Activated effector memory CD4-positive, alpha-beta T cell treated with anti-CD3 and anti-CD28 coated beads, Interleukin-2, amount 50 U/mL, for 16 hours (primary cell): ENCODE measurements at places on chromosomes 3 and 15.
A peak's percentile ranks its signal among the peaks of the same experiment; 100 is the strongest.

DNA sequence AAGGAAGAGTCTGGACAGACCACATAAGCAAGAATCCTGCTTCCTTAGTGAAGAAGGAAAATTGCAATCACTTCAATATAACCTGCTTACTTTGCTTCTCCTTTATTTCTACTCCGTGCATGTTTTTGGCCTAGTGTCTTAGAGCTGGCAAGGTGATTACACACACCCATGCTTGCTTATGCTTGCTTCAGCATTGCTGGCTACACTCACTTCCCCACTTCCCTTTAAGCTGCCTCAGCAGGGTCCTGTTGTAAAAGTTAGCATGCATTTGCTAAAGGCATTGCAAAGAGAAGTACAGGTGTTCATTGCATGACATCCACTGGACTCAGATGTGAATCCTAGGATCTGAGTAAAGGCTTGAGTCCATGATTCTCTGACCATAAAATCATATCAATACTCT lies 47.5 kb upstream of the STT3B start:
- DNase-seq: no peak

DNA sequence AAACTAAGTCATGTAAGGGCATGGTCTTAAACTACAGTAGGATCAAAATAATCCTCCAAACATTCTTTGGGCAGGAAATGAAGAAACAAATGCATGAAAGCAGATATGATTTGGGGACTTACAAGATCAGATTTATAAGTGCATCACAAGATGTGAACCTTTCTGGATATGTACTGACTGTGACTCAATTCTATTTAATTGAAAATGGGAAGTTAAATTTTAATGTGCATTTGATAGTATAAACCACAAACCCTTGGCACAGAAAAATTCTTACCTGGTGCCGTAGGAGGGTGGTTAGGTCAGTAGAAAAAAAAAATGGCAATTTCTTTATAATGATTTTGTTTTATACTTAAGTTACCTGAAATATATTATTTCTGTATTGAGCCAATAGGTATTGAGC lies 262.5 kb upstream of the TGFBR2 start:
- DNase-seq: no peak

- peak; percentile 65 for DNase-seq
Observed at GRCh38 chr15:62153228-62153627, 11.9 kb downstream of the C2CD4B start.

DNA sequence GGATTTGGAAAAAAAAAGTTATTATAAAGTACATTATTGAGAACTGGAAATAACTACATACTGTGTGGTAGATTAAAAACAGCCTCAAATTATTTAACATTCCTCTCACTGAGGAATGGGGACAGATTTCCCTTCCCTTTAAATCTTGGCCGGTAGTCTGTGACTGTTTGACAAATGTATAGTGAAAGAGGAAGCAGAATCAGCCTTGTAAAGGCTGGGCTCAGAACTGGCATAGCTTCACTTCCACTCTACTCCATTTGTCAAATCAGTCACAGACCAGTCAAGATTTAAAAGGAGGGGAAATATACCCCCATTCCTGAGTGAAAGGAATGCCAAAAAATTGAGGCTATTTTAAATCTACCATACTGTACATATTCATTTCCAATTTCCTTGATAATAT lies 18.2 kb upstream of the B4GALT4 start:
- no peak for DNase-seq

- DNase-seq: no peak
Observed at GRCh38 chr3:110859993-110860392, 211.6 kb upstream of the NECTIN3 start.

GRCh38 chr3:19598870-19599269 lies 335.1 kb downstream of the EFHB start:
- DNase-seq: no peak

DNA sequence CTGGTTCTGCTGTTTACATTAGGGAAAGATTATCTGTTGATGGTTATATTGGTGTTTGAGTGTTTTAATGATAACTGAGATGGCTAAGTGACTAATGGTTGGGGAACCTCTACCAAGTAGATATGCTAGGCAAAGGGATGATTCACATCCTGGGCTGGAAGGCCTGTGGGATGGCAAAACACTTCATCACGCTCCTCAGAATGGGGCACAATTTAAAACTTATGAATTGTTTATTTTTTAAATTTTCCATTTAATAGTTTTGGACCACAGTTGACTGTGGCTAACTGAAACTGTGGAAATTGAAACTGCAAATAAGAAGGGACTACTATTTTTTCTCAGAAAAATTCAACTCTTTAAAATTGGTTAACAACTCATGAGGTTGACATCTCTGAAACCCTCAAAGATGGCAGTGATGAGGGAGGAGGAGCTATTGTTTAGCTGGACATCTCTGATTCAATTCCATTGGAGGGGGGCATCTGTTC lies 100.5 kb upstream of the ZBED2 start:
- DNase-seq: no peak

GRCh38 chr3:65979731-65980130 lies 59.0 kb downstream of the MAGI1 start:
- DNase-seq: no peak

- DNase-seq: no peak
Observed at GRCh38 chr3:135851201-135852081, 114.1 kb upstream of the PPP2R3A start.

GRCh38 chr15:101165905-101166471 lies 85.9 kb downstream of the CHSY1 start:
- DNase-seq: no peak
